ENCODE measurements at places on chromosomes 16 and 17. TPM values are rescaled to one million over a fixed set of nuclear protein-coding genes. Genes with fewer than 3 reads are reported as not detected.

Gene TNFRSF13B
- total RNA-seq, result 0.32 TPM

Gene GRAPL
- total RNA-seq, result 0.90 TPM

Gene GUCY2D
- not detected for total RNA-seq

DNA sequence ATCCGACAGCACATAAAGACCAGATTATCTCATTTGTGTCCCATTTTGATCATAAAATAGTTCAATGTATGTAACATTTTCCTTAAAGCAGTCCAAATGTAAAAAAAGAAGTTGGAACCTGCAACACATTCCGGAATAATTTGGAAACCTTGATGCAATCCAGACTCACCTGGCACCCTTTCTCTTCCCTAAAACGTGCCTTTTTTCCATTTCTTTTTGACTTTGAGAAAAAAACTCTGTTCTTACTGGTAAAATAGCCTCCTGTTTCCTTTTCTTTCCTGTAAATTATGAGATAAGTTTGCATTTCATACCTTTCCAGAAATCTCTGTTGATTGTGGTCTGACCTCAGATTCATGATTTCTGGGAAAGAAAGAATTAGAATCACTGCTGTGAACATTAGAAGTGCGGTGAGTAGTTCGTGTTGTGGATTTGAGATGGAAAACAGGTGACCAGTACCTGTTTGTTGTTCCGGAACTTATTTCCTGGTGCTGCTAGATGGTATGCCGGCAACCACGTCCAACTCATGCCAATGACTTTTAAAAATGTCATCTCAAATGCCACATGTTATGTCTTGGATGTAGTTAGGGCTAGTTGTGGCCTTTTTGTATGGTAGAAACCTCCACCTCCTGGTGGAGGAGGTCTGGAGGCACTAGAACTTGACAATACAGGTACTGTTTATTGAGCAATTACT, 108.1 kb downstream of the SOCS1 start:
- no peak for ATAC-seq

DNA sequence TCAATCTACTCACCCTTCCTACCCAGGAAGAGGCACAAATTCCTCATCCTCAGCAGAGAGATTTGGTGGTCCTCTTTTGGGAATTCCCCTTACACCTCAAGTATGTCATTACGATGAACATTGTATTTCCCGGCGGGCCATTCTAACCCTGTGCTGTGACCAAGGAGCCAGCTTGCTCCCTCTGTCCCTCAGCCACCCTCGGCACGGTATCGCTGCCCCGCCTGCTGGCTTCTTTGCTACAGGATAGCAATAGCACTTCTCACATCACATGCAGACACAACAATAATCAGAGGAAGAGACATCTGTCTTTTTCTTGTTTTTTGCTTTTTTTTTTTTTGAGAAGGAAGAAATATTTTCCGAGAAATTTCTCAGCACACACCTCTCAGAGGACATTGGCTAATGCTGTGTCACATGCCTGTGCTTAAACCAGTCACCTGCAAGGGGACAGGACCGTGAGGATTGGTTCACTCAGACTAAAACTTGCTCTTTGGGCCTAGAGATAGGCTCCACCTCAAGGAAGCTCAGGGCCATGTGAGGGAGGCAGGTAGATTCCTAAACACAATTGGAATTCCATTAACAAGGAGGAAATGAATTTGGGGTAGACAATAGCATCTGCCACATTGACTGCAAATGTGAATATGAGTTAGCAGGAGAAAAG, 41.2 kb downstream of the TMC5 start:
- no peak for ATAC-seq

DNA sequence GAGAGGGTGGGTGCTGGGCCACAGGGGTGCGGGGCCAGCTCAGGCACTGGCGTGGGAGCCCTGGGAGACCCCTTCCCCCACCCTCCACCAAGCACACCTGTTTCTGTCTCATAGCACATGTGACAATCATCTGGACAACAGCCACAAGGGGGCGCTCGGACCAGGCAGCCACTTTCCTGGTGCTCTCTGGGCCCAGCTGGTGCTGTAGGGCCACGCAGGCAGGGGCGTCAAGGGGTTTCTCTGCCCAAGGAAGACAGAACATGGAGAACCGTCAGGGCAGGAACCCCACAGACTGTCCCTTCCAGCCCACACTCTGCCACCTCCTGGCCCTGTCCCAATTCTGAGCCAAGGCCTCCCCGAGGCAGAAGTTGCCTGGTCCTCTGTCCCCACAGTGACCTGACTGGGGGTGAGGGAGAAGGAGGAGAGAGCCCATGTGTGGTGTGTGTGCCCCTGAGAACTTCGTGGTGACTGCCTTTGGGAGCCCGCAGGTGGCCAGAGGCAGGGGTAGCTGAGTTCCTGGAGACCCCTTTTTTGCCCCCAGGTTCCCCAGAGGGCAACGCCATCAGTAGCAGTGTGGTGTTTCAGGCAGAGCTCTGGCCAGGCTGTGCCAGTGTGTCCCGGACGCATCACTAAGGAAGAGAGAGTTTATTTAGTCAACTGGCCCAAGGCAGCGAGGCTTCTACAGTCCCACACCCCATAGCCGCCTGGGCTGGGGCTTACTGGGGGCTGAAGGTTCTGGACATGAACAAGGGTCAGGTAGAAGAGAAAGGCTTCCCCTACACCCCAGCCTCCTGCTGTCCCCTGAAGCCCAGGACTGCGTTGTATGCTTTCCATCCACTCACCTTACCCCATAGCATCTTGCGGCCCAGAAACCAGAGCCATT, 3.1 kb upstream of the SETD6 start:
- peak; percentile 9 for ATAC-seq

- ATAC-seq, result peak; percentile 82
Measured at GRCh38 chr16:51326131-51326856, 175.2 kb upstream of the SALL1 start.

DNA sequence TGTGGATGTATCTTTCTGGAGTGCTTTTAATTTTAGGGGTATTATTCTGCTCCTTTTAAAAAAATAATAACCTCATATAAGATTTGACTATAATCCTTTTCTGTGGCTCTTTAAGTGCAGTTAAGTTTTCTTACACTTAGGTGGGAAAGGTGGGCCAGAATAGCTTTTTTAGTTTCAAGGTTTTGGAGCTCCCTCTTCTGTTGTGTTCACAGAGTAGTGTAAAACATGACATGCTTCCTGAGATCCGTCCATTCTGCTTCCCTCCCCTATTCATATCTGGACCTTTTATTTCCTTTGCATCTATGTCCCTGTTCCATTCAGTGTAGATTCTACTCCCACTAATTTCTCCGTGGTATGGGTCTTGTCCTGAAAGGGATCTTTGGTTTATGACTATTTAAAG, 12.8 kb downstream of the LRRC36 start:
- ATAC-seq, result peak; percentile 16

GRCh38 chr16:53937161-53937880, 233.4 kb downstream of the FTO start:
- no peak for ATAC-seq

GRCh38 chr16:64365448-64365931, 756.4 kb downstream of the CDH11 start:
- ATAC-seq, result no peak

DNA sequence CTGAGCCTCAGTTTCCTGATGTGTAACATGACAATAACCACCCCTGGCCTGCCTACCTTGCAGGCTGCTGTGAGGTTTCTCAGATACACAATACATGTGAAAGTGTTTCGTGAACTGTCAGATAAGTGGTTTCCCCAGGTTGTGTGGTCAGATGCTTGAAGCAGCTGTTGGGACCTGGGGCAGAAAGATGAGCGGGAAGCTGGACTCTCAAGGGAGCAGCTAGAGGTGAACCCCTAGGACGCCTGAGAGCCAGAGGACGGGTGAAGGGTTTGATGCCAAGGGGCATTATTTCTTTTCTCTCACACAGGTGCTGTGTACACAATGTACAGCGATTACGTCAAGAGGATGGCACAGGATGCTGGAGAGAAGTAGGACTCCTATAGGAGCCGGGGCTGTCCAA, 2.3 kb downstream of the HIGD1B start:
- ATAC-seq, result no peak

GRCh38 chr17:57393368-57393767, 137.0 kb downstream of the MSI2 start:
- no peak for ATAC-seq

All from motor neuron (in vitro differentiated cells).